Kidney (tissue), 22 donors: ENCODE measurements at places on chromosomes 16 and 17. TPM values are rescaled to one million over a fixed set of nuclear protein-coding genes. Genes with fewer than 3 reads are reported as not detected.

- no peak overlapping the region for H3K4me3 ChIP-seq
- no peaks in the 10 kb centered on the region for H3K27me3 ChIP-seq
- H3K4me1 ChIP-seq: no peaks in the 10 kb centered on the region
These were observed 13.7 kb downstream of the WNT9B start for GRCh38 chr17:46865100-46865499.

DNA sequence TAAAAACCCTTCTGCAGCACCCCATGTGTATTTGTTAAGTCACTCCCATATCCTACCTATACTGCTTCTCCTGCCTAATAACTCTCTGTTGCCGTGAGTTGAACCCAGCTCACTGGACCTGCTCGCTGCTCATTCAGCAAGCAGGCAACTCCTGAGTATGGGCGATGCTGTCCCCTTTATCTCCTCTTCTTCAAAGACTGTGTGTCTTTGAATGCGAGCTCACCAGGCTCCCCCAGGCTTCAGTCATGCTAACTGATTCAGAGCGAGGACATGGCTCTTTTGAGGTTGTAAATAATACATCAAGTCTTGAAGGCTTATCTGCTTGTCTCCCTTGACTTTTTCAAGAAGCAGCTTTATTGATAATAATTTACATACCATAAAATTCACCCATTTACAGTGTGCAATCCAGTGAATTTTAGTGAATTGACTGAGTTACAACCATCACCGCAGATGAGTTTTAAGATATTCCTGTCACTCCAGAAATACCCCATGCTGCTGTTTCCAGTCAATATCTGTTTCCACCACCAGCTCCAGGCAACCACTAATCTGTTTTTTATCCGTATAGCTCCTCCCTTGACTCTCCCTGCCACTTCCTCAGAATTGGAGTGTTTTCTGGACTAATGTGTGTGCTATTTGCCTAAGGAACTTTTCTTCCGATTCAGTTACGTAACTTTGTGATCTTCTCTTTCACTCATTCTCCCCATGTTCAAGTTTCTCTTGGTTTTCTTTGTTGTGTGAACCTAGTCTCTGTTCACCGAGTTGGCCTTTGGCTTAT lies 132.2 kb downstream of the SPECC1 start:
- no peak for DNase-seq
- no peak overlapping the region for H3K4me3 ChIP-seq
- no peaks in the 10 kb centered on the region for H3K4me1 ChIP-seq
- H3K27me3 ChIP-seq: no peaks in the 10 kb centered on the region

DNA sequence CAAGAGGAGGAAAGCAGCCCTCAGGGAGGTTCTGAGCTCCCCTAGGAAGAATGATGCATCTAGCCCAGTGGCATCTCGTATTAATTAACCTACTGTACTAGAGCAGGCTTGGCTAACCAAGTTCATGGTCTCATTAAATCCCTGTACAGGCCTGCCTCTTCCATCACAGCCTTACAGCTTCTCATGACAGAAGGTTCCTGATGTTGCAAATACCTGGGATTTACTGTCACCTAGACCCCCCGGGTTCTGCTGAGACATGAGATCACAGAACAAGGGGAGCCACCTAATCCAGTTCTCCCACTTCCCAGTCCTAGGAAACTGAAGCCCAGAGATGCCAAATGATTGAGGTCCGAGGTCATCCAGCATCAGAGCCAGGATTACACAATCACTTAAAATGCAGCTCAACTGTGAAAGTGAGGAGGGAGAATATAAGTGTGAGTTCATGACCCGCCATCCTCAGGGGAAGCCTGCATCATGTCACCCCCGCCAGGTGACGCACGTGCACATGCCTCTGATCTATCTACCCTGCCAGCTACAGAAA lies 23.9 kb downstream of the ACLY start:
- no peak for DNase-seq
- H3K27me3 ChIP-seq: no peaks in the 10 kb centered on the region
- H3K4me3 ChIP-seq: no peak overlapping the region
- H3K4me1 ChIP-seq: no peaks in the 10 kb centered on the region
- peaks cover 37% of the 10 kb centered on the region for H3K36me3 ChIP-seq

DNA sequence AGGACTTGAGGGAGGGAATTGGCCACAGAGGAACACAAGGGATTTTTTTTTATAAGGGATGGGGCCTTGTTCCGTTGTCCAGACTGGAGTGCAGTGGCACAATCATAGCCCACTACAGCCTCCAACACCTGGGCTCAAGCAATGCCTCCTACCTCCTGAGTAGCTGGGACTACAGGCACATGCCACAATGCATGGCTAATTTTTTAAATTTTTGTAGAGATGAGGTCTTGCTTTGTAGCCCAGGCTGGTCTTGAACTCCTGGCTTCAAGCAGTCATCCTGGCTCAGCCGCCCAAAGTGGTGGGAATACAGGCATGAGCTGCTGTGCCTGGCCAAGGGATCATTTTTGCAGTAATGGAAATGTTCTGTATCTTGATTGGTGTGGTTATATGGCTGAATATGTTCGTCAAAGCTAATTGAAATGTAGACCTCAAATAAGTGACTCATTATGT lies 56.9 kb downstream of the VMP1 start:
- no peak overlapping the region for H3K27ac ChIP-seq
- no peaks in the 10 kb centered on the region for H3K27me3 ChIP-seq
- no peak for DNase-seq
- no peaks in the 10 kb centered on the region for H3K36me3 ChIP-seq
- H3K4me1 ChIP-seq: peaks cover 4% of the 10 kb centered on the region

GRCh38 chr16:53093162-53093744 lies 38.5 kb downstream of the CHD9 start:
- no peaks in the 10 kb centered on the region for H3K27me3 ChIP-seq
- no peaks in the 10 kb centered on the region for H3K36me3 ChIP-seq
- peaks cover 3% of the 10 kb centered on the region for H3K4me1 ChIP-seq
- DNase-seq: no peak
- H3K27ac ChIP-seq: no peak overlapping the region

Gene GNAO1
- 4.3 TPM for total RNA-seq
